ENCODE measurements at places on chromosomes 13 and 19.

DNA sequence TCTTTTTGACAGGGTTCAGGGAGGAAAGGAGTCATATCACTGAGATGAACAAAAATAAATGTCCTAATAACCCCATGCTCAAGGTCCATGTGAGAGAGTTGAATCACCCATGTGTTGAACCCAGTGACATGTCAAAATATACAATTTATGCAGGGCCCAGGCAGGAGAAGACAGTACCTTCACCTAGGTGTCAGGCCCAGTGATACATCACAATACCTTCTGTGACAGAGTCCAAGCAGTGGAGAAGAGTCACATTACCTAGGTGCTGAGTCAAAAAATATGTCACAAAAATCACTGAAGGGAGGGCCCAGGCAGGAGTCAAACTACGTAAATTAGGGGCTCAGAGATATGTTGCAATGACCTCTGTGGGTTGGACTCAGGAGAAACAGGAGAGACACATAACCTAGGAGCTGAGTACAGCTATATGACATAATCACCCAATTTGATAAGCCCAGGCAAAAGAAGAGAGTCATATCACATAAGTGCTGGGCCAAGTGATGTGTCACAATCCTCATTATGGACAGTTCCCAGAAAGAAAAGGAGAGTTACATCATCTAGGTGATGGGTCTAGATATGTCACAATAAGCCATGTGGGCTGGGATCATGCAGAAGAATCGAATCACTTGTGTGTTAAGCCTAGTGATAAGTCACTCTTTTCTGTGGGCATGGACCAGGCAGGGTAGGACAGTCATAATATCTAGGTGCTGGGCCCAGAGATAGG is 13.8 kb upstream of the ZNF724 start:
- no peak for DNase-seq

DNA sequence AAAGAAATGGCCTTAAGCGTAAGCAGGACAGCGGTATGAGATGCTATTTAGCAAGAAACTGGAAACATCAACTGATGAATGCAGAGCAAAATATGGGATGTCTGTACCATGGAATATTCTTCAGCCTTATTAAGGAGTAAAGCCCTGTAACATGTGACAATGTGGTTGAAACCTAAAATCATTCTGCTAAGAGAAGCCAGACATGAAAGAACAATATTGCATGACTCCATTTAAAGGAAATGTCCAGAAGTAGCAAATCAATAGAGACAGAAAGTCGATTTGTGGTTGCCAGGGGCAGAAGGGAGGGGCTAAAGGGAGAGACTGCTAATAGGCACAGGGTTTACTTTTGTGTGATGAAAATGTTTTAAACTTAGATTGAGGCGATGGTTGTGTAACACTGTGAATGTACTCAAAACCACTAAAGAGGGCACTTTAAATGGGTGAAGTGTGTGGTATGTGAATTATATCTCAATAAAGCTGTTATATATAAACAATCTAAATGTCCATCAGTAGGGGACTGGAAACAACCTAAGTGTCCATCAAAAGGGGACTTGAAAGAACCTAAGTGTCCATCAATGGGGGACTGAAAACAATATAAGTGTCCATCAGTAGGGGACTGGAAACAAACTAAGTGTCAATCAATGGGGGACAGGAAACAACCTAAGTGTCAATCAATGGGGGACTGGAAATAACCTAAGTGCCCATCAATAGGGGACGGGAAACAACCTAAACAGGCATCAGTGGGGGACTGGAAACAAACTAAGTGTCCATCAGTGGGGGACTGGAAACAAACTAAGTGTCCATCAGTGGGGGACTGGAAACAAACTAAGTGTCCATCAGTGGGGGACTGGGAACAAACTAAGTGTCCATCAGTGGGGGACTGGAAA is 45.4 kb downstream of the CCL25 start:
- DNase-seq = no peak

DNA sequence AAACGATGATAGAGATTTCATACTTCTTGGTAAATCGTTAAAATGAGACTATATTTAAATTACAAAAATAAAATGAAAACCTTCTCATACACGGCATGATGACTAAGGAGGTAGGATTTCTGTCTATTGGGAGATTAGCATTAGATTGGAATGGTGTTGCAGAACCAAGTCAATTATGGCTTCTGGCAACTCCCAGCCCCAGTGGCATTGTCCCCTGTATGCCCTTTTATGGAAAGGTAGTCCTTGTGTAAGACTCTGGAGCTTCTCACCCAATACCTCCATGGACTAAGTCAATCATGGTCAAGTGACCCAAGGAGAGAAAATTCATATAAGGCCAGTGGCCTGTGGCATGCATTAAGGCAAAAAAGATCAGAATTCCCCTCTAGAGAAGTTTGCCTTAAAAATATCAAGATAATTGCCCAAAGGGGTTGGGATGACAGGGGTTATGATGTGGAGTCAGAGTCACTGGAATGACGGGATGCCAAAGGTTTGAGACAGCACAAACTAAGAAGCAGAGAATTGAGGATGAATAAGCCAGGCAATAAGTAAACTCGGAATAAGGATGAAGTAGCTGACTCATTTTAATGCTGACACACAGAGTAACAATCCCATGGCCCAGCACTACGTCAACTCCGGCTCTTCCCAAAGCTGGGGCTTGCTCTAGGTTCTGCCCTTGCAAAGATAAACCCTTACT is 57.8 kb upstream of the POSTN start:
- no peak for DNase-seq

DNA sequence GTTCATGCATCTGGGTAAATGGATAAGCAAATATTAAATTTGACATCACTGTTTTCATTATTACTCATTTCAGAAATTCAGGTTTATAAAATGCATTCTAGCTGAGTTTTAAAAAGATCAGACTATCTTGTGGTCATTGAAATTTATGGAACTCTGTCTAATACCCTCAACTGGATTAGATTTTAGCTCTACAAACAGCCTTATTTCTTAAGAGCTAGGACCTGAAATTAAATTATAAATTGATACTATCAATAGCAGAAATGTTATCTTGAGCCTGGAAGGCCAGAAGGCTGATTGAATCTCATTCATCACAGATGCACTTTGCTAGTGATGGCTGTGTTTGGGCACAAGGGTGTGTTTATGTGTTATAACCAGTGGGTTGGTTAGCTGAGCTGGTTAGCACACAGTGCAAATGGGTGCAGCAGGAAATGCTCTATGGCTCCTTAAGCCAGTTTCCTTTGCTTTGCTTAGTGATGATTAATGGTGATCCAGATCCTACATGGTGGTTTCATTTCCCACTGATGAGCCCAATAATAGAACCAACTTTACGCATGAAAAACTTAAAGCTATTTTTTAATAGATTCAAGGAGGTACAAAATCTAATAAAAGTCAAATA is 310.8 kb upstream of the KLF12 start:
- DNase-seq = no peak

- no peak for DNase-seq
Measured at GRCh38 chr13:99279637-99280036, 21.5 kb upstream of the GPR18 start.

- no peak for DNase-seq
Measured at GRCh38 chr19:49642492-49643035, 555 bp downstream of the SCAF1 start.

DNA sequence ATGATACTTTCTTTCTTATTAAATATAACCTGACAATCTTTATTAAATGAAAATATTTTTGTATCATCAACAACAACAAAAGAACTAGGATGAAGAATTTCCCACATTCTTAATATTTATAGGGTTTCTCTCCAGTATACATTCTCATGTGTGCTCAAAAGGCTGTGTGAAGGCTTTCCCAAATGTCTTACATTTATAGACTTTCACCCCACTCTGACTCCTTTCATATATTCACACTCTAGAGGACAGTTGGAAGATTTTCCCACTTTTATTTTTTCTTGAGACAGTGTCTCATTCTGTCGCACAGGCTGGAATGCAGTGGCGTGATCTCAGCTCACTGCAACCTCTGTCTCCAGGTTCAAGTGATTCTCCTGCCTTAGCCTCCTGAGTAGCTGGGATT is 22.4 kb downstream of the ZNF14 start:
- DNase-seq = no peak

- no peak for DNase-seq
Measured at GRCh38 chr13:67292886-67293285, 62.8 kb upstream of the PCDH9 start.

- no peak for DNase-seq
Measured at GRCh38 chr13:57925250-57925649, 293.7 kb downstream of the PCDH17 start.

- no peak for DNase-seq
Measured at GRCh38 chr13:111280226-111280625, 40.2 kb upstream of the TEX29 start.

DNA sequence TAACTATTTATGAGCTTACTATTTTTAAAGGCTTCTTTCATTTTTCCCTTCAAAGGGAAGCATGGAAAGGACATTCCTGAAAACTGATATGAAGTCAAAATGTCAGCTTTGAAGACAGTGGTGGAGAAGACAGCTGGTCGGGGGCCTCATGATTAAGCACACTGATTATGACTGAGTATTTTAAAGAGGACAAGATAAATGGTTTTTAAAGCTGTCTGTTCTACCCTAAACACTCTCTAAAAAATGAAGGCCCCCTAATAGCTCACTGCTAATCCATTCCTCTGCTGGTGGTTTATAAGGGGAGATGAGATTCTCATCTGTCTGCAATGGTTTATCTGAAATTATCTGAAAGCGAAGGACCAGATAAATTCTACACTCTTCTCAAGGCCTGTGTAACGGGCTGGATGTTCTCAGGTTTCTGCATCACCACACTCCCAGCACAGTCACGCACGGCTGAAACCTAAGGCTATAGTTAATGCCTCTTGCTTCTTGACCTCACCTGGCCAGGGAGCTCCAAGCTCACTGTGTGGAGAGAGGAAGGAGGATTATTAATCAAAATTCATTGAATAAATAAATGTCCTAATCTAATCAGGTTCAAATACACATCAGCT is 86.9 kb upstream of the DOCK9 start:
- DNase-seq = no peak

DNA sequence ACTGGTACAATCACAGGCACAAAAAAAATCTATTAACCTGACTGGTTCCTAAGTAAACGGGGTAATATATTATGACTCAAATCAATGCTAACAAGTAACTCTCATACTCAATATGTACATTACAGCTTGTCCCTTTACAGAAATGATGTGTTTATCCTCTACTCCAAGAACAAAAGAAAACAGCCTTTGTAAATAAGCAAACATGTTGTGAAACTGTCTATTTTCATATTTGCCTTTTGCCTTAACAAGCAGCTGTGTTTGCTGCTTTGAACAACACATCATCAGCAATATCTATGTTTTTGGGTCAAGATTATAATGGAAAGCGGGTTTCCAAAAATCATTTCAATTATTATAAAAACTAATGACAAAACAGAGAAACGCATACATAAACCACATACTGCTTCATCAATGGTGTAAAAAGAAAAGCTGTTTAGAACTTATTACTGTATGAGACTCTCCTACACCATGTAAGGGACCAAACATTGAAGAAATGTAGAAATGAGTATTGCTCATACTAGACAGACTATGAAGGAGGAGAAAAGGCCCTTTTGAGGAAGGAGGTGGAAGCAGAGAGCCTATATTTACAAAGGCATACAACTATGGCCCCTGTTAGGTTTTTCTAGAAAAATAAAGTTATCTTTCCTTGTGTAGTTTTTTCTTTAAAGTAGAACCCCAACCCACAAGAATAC is 14.8 kb downstream of the TBC1D4 start:
- DNase-seq = no peak
